ENCODE measurements at places on chromosomes 2 and 18. TPM values are rescaled to one million over a fixed set of nuclear protein-coding genes. Genes with fewer than 3 reads are reported as not detected.

DNA sequence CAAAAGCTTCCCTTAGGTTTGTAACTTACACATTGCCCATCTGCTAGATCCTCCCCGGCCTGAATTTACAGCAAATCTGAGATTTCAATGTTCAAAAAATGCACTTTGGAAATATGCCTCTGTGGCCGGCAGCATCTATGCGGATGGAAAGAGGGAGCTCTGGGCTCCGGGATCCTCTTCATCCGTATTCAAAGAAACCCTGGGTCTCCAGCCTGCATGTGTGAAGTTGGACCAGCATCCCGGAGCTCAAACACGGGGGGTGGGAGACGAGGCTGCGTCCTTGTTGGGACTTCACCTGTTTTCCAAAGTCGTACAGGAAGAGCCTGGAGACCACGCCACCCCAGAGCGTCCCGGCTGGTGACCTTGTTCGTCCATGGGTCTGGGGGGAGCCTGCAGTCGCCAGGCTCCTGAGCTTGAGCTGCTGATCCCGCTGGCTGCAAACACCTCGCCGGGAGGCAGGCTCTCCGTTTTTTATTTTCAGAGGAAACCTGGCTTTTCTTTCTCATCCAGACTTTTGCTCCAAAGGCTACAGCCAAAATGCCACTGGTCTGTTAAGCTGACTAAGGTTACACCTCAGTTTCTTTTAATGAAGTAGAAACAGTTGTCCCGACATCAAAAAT is 77.4 kb downstream of the PTGR3 start:
- no peaks in the 10 kb centered on the region for H3K27me3 ChIP-seq
- H3K36me3 ChIP-seq, result no peaks in the 10 kb centered on the region
- no peak for DNase-seq
- H3K27ac ChIP-seq, result no peak overlapping the region

KIAA2012 gene
- not detected for polyA plus RNA-seq

- no peak overlapping the region for H3K27ac ChIP-seq
- H3K4me1 ChIP-seq, result no peaks in the 10 kb centered on the region
- DNase-seq, result no peak
- H3K4me3 ChIP-seq, result no peak overlapping the region
- H3K27me3 ChIP-seq, result no peaks in the 10 kb centered on the region
Observed at GRCh38 chr2:213046431-213046830, 105.0 kb downstream of the IKZF2 start.

- no peak for DNase-seq
- no peaks in the 10 kb centered on the region for H3K36me3 ChIP-seq
- H3K4me1 ChIP-seq, result no peaks in the 10 kb centered on the region
- no peak overlapping the region for H3K4me3 ChIP-seq
Observed at GRCh38 chr2:152046940-152047339, 51.9 kb downstream of the CACNB4 start.

- no peak overlapping the region for H3K27ac ChIP-seq
- no peak overlapping the region for H3K4me3 ChIP-seq
- no peak for DNase-seq
- H3K27me3 ChIP-seq, result no peaks in the 10 kb centered on the region
- no peaks in the 10 kb centered on the region for H3K36me3 ChIP-seq
- H3K4me1 ChIP-seq, result no peaks in the 10 kb centered on the region
Observed at GRCh38 chr2:181174611-181175580, 194.5 kb downstream of the UBE2E3 start.

PROM2 gene
- 1.1 TPM for polyA plus RNA-seq

VIT gene
- polyA plus RNA-seq, result not detected
